ENCODE measurements at places on chromosomes 5 and 9. TPM values are rescaled to one million over a fixed set of nuclear protein-coding genes. Genes with fewer than 3 reads are reported as not detected.

Gene NRARP
- total RNA-seq = 2.7 TPM

Gene C9orf152
- total RNA-seq = not detected

Gene EFNA5
- 17.0 TPM for total RNA-seq

Gene PCDHGA7
- 8.1 TPM for total RNA-seq

Gene ZNF608
- total RNA-seq = 80.9 TPM

Gene RAB14
- 77.2 TPM for total RNA-seq

Gene HRCT1
- total RNA-seq = not detected

Gene MLANA
- total RNA-seq = not detected

Gene BTNL9
- 2.2 TPM for total RNA-seq

Gene ARL14EPL
- total RNA-seq = not detected

Gene WNT8A
- under 0.01 TPM for total RNA-seq

Gene HAVCR1
- 0.25 TPM for total RNA-seq

Gene ZNF618
- 6.4 TPM for total RNA-seq

Gene IFNA21
- not detected for total RNA-seq

Measured in temporal lobe (tissue), 4 donors.